ENCODE measurements at places on chromosomes 16 and 17.

DNA sequence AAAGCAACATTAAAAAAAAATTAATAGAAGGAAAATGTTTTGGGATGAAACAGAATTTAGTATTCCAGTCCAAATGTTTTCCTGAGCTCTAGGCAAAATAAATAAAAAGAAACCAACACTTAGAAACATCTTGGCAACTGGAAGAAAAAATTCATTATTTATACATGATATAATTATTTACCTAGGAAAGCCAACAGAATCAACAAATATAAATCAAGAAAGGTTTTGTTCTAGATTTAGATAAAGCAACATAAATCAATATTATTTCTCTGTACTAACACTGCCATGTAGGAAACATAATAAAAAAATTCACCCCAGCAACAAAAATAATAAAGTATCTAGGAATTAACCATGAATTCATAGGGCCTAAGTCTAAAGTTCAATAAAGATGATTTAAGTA lies 167.4 kb downstream of the MYO1D start:
- no peak for DNase-seq
- no peak overlapping the region for H3K27ac ChIP-seq
- peaks cover 3% of the 10 kb centered on the region for H3K36me3 ChIP-seq
- no peaks in the 10 kb centered on the region for H3K4me1 ChIP-seq
- no peak overlapping the region for H3K4me3 ChIP-seq

DNA sequence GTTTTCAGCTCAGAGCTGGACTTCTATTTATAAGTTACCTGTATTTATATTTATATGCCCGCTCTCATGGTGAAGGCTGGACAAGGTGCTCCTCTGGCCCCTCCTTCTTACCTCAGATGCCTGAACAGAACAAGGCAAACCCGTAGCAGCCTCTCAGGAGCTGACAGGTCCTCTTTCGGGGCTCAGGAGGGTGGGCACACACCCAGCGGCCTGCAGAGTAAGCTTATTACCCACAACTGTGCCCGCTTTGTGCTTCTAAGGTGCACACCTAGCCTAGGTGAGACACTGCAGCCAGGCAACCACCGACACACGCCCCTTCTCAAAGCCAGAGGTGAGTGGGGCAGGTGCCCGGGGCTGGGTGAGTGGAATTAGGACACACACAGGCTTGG lies 5.3 kb downstream of the NKIRAS2 start:
- H3K27me3 ChIP-seq, result no peaks in the 10 kb centered on the region
- no peak for DNase-seq
- H3K4me1 ChIP-seq, result peaks cover 6% of the 10 kb centered on the region
- peaks cover 30% of the 10 kb centered on the region for H3K36me3 ChIP-seq
- no peak overlapping the region for H3K4me3 ChIP-seq

DNA sequence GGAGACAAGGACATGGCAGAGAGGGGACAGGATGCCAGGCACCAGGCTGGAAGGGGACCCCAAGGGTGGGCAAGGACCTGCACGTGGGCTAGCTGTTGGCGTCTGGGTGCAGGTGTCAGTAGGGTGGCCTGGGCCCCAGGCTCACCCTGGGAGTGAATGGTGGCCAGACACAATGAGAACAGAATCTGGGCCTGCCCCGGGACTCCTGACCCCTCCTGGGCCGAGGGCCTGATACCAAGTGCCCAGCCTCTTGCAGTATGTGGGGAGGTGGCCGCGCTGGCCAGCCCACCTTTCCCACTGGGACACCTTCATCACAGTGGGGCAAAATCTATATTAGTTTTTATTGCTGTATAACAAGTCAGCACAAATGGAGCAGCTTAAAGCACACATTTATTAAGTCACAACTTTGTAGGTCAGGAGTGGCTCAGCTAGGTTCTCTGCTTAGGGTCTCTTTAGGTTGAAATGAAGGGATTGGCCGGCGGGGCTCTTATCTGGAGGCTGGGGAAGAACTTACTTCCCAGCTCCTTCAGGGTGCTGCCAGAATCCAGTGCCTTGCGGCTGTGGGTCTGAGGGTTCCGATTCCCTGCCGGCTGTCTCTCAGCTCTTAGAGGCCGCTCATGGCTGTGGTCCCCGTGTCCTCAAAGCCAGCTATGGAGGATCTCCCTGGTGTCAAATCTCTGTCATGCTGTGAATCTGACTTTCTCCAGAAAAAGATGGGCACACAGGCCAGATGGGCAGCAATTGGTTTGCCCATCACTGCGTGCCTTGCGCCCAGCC lies 3.6 kb downstream of the PRSS33 start:
- DNase-seq, result no peak
- H3K36me3 ChIP-seq, result no peaks in the 10 kb centered on the region
- no peaks in the 10 kb centered on the region for H3K27me3 ChIP-seq
- H3K4me1 ChIP-seq, result no peaks in the 10 kb centered on the region
- no peak overlapping the region for H3K4me3 ChIP-seq

DNA sequence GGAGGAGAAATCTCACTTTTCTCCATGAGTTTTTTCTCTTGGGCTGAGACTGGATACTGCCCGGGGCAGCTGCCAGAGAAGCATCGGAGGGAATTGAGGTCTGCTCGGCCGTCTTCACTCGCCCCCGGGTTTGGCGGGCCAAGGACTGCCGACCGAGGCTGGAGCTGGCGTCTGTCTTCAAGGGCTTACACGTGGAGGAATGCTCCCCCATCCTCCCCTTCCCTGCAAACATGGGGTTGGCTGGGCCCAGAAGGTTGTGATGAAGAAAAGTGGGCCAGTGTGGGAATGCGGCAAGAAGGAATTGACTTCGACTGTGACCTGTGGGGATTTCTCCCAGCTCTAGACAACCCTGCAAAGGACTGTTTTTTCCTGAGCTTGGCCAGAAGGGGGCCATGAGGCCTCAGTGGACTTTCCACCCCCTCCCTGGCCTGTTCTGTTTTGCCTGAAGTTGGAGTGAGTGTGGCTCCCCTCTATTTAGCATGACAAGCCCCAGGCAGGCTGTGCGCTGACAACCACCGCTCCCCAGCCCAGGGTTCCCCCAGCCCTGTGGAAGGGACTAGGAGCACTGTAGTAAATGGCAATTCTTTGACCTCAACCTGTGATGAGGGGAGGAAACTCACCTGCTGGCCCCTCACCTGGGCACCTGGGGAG lies 19.1 kb downstream of the NGFR start:
- H3K27me3 ChIP-seq, result no peaks in the 10 kb centered on the region
- H3K36me3 ChIP-seq, result no peaks in the 10 kb centered on the region
- DNase-seq, result no peak

GRCh38 chr17:64423881-64424280 lies 25.0 kb upstream of the MILR1 start:
- no peaks in the 10 kb centered on the region for H3K27me3 ChIP-seq
- no peak overlapping the region for H3K27ac ChIP-seq
- no peak overlapping the region for H3K4me3 ChIP-seq
- DNase-seq, result no peak
- no peaks in the 10 kb centered on the region for H3K36me3 ChIP-seq

- H3K27ac ChIP-seq, result no peak overlapping the region
- H3K36me3 ChIP-seq, result peaks cover 16% of the 10 kb centered on the region
- peaks cover 3% of the 10 kb centered on the region for H3K4me1 ChIP-seq
- H3K4me3 ChIP-seq, result no peak overlapping the region
- DNase-seq, result no peak
- no peaks in the 10 kb centered on the region for H3K27me3 ChIP-seq
These were observed 22.1 kb downstream of the NME2 start for GRCh38 chr17:51188271-51188833.

DNA sequence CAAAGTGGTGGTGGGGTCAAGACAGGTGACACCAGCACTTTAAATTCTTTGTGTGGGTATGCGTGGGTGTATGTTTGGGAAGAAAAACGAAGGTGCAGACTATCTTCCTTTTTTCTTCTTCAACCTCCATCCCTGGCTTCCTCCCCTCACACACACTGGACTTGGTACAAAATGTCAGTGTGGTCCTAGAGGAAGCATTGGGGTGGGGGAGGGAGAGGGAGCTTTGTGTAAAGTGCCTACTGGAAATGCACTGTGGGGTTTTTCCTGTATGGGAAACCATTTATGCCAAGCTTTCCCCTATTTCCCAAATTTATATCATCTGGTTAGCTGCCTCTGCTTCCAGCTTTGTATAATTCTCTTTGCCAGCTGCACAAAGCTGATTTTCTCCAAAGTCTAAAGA lies 44.4 kb downstream of the SLFN12L start:
- peaks cover 77% of the 10 kb centered on the region for H3K27me3 ChIP-seq
- H3K4me3 ChIP-seq, result no peak overlapping the region
- H3K36me3 ChIP-seq, result no peaks in the 10 kb centered on the region

DNA sequence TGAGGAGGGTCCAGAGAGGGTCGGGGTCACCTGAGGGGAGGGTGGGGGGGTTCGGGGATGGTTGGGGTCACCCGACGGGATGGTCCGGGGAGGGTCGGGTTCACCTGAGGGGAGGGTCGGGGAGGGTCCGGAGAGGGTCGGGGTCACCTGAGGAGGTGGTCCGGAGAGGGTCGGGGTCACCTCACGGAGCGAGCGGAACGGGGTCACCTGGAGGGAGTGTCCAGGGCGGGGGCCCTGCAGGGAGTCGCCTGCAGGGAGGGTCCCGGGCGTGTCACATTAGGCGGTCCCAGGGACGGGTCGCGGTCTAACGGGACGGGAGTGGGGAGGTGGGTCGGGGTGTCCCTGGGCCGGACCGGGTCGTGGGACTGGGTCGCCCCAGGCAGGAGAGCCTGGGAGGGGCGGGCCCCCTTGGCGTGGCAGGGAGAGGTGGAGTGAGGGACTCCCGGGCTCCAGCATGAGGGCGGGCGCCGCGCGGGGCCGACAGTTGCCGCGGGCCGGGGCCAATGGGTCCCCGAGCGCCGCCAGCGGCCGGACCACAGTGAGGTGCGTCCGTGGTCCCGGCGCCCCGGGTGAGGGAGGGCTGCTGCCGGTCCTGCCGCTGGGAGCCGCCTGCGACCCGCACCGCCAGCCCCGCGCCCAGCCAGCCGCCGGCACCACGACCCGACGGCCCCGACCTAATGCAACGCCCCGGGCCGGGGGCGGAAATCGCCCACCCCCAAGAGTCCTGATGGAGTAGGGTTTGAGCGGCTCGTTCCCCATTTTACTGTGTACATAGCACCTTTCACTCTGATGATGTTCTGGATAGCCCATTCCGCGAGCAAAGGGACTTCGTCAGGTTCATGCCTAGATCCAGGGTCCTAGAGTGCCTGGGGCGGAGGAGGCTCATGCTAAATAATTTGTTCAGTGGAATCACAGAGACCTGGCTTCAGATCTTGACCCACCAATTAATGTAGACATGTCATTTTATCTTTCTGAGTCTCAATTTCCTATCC lies 1.2 kb upstream of the ABCA3 start:
- peaks cover 20% of the 10 kb centered on the region for H3K27me3 ChIP-seq
- H3K4me3 ChIP-seq, result no peak overlapping the region
- H3K27ac ChIP-seq, result no peak overlapping the region

DNA sequence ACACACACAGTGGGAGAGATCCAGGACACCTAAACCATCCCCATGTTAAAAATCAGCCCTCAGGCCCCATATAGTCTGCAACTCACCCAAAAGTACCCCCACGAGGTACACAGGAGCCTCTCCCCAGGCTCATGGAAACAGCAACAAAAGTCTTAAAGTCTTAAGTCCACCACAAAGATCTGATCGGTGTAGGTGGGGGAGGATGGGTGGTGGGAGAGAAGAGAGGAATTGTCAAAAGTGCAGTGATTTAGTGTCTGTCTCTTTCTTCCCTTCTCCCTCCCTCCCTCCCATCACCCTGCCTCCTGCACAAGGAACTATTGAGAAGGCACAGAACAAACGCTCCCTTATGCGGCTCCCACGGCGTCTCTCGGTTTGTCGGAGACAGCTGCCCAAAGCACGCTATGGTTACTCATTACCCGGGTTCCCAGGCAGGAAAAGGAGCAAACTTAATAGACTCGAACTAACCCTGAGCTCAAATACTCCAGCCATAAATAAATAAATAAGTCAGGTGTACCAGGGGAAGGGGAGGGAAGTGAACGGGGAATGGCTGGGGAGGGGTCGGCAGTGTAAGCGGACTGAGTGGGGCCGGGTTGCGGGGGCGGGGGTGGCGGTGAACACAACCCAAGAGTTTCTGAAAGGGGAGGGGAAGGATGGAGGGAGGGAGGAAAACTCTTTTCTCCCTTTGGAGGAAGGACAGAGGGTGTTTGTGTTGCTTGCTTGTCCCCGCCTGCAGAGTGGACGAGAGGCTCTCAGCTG lies 477.4 kb downstream of the SLC39A11 start:
- H3K4me1 ChIP-seq, result peaks cover 10% of the 10 kb centered on the region
- H3K27me3 ChIP-seq, result no peaks in the 10 kb centered on the region
- DNase-seq, result no peak
- H3K4me3 ChIP-seq, result no peak overlapping the region
- H3K36me3 ChIP-seq, result no peaks in the 10 kb centered on the region
- no peak overlapping the region for H3K27ac ChIP-seq

GRCh38 chr16:78583441-78583840 lies 484.0 kb downstream of the WWOX start:
- H3K27me3 ChIP-seq, result no peaks in the 10 kb centered on the region
- peaks cover 8% of the 10 kb centered on the region for H3K4me1 ChIP-seq
- H3K36me3 ChIP-seq, result no peaks in the 10 kb centered on the region
- DNase-seq, result no peak
- no peak overlapping the region for H3K4me3 ChIP-seq
- no peak overlapping the region for H3K27ac ChIP-seq

GRCh38 chr17:78676412-78677302 lies 99.5 kb upstream of the DNAH17 start:
- H3K36me3 ChIP-seq, result peaks cover 34% of the 10 kb centered on the region
- H3K27me3 ChIP-seq, result no peaks in the 10 kb centered on the region
- H3K4me3 ChIP-seq, result no peak overlapping the region
- DNase-seq, result no peak
- H3K27ac ChIP-seq, result no peak overlapping the region

DNA sequence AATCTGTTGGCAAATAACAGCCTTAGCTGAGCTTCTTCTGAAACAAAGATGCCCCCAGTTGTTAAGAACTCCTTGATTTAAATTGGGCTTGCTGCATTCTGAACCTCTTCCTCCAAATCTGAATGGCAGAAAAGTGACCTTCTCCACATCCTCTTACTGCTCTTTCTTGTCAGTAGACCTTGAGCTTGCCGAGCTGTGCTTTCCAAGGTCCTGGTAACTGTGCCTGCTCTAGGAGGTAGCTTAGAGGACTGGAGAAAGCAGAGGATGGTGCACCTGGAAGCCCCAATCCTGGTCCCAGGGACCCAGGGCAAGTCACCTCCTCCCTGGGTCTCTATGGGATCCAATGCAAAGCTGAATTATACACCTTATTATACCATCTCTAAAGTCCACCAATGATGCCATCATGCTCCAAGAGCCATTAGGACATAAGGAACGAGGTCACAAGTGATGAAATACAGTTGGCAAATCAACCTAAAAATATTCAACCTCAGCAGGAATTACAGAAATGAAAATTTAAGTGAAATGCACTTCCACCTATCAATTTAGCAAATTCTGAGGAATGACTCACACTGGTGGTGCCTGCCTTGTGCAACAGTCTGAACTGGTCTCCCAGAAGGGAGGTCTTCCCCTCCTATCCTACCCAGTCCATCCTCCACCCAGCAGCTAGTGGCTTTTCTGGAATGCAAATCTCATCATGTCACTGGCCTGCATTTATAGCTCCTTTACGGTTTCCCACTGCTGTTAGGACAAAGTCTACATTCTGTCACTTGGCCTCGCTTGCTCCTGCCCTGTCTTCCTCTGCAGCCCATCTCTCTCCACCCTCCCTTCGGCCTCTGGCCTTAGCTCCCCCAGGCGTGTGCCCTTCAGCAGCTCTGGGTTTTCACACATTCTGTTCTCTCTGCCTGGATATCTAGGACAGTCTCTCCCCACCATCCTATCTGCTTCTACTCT lies 36.6 kb downstream of the TOM1L2 start:
- no peak overlapping the region for H3K4me3 ChIP-seq
- no peaks in the 10 kb centered on the region for H3K36me3 ChIP-seq
- peak; percentile 96 for DNase-seq
- peak overlapping the region; percentile 45 for H3K27ac ChIP-seq

Measured in trophoblast cell (in vitro differentiated cells and primary cell).